ENCODE measurements at places on chromosomes 11 and 22.

DNA sequence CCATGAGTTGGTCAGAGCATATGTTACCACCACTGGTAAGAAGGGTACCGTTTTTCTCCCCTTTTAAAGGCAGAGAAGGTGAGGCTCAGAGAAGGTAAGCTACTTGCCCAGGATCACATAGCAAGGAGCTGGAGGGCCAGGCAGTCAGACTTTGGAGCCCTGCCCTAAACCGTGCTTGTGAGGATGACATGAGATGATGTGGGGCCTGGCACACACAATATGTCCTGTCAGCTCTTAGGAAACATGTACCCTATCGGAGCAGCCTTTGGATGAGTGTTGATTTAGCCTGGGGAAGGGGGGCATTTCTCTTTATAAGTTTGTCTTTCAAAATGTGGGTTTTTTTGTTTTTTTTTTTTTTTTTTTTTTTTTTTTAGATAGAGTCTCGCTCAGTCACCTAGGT, 100.5 kb upstream of the CRYBB3 start:
- DNase-seq: no peak

- DNase-seq: no peak
These were observed 7.5 kb downstream of the HMBS start for GRCh38 chr11:119091966-119092879.

DNA sequence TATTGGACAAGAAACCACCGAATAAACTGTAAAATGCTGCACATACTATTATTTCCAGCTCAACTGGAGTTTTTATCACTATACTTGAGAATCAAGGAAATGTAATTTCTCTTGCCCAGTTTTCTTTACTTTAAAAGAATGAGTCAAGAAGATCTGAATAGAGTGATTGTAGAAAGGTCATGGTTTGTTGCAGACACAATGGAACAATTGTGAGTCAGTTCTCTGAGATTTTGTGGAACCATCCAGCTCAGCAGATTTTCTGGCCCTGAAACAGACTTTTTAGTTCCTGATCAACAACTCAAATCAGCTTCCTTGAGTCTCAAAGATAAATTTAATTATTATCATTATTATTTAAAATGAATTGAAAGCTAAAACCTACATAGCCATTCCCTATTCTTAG, 1.3 kb downstream of the TCN1 start:
- no peak for DNase-seq

GRCh38 chr11:444396-445144, 2.8 kb upstream of the ANO9 start:
- no peak for DNase-seq

DNA sequence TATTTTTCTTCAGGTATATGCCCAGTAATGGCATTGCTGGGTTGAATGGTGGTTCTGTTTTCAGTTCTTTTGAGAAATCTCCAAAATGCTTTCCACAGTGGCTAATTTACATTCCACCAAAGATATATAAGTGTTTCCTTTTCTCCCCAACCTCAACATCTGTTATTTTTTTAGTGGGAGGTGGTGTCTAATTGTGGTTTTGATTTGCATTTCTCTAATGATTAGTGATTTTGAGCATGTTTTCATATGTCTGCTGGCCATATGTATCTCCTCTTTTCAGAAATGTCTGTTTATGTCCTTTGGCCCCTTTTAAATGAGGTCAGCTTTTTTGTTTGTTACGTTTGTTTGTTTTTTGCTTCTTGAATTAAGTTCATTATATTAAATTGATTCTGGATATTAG, 760.2 kb downstream of the KCNA4 start:
- peak; percentile 21 for DNase-seq

DNA sequence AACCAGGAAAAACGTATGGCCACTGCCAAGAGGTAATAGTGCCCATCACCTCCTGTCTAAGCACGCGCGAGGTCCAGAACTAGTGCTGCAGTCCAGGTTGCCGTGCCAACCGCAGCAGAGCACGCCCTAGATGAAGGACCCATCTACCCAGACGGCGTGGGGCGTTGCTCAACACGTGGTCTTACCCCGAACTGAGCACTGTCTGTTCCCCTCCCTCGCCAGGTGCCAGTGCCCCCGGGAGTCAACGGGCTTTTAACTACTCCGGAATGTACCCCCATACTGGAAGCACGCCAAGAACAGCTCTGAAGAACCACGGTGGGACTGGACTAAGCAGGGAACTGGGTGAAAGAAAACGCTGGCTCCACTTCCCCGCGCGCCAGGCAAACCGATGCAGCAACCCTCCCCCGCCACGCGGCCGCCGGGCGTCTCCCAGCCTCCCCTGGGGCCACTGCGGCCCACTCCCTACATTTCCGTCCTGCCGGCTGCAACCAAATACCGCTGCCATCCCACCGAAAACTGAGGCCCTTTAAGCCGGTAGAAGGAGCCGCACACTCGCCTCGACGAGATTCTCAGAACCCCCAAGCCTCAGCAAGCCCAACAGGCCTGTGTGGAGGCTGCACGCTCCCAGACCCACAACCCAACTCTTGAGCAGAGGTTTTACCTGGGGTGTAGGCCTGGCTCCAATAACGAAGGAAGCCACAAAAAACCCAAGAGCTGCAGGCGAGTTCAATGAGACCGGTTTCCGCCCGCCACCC, at the start of gene HSPA8:
TSS of gene HSPA8 (minus strand) at position 734 of the 755 bp plus-strand sequence. CDS start 812 bp downstream, outside the sequence.
- no peak for DNase-seq

DNA sequence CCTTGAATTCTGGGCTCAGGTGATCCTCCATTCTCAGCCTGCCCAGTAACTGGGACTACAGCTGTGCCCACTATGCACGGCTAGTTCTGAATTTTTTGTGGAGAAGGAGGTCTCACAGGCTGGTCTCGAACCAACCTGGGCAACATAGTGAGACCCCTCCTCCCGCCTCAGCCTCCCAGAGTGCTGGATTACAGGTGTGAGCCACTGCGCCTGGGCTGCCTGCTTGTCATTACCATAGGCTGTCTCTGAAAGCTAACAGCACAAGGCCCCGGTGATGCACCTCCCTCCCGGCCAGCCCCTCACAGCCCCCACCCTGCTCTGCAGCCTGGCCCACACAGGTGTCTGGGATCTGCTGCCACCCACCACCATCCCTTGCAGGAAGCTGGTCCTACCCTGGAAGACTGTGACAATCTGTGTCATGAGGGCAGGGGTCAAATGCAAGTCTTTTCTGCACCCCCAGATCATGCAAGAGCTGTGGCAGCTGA, 82.4 kb downstream of the DGCR2 start:
- DNase-seq: no peak

- DNase-seq: no peak
These were observed at the start of gene FOLH1 for GRCh38 chr11:49208006-49208721. Gene FOLH1, minus strand, starts transcription at chr11:49208602. Its CDS starts 193 bp downstream, at chr11:49208409.

GRCh38 chr11:14424096-14424495, 65.1 kb upstream of the RRAS2 start:
- no peak for DNase-seq

GRCh38 chr11:34654483-34655334, 33.8 kb downstream of the EHF start:
- DNase-seq: no peak

DNA sequence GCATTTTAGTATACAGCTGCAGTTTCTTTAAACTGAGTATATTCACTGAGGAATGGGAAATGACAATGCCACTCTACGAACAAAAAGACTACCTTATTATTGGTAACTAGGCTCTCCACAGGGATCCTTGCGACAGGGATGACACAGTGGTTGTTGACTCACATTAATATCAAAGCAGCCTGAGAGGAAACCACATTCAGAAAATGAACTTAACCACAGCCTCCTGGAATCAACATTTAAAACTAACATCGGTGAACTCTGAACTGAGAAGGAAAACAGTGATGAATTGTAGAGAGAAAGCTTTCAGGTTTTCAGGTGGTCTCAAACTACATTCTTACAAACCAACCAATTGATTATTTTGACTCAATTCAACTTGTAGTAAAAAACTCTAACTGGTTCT, 90.3 kb upstream of the MTMR2 start:
- no peak for DNase-seq

- DNase-seq: no peak
These were observed 51.9 kb upstream of the PTPRJ start for GRCh38 chr11:47928426-47928825.

- DNase-seq: no peak
These were observed 33.3 kb downstream of the NUP50 start for GRCh38 chr22:45196926-45197605.

GRCh38 chr11:134761386-134761785, 349.3 kb upstream of the B3GAT1 start:
- no peak for DNase-seq

DNA sequence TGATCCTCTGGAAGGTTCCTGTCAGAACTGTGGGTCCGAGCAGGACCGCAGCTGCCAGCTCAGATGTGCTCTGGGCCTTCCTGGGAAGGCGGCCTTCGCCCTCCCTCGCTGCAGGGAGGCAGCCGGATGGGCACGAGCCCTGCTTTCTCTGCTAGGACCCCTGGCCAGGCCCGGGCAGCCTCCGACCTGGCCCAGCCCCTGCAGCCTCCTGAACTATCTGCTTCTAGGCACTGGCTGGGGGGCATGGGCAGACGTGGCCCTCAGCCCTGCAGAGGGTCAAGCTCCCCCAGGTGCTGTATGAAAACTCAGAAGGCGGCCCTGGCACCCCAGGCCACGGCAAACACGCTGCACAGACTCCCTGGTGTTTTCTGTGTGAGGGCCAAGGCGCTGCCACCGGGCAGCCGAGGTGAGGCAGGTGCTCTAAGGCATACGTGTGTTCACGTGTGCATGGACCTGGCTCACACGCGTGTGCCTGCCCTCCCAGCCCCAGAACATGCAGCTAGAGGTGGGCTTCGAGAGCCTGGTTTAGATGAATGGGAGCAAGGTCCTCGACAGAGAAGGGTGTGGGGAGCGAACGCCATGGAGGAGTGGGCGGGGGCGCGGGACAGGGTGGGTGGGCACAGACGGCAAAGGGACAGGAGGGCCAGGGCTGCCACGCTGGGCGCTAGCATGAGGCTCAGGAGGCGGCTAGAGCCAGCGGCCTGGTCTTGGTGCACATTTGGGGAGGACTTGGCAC, 4.3 kb downstream of the LRFN4 start:
- DNase-seq: no peak

DNA sequence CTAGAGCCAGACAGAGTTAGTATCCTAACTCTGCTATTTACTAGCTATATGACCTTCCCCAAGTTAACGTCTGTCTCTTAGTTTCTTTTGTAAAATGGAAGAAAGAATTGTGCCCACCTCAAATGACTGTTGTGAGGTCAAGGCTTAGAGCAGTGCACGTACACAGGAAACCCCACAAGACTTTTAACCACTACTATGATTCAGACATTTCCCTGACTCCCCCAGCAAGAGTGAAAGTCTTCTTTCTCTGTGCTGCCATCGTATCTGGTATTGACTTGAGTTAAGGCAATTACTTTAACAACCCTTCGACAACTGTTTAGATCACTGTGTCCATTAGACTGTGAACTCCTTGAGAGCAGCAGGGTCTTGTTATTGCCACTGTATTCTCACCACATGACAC, 2.6 kb upstream of the OR52W1 start:
- no peak for DNase-seq

GRCh38 chr11:33013755-33014154, 1.9 kb upstream of the DEPDC7 start:
- DNase-seq: no peak

DNA sequence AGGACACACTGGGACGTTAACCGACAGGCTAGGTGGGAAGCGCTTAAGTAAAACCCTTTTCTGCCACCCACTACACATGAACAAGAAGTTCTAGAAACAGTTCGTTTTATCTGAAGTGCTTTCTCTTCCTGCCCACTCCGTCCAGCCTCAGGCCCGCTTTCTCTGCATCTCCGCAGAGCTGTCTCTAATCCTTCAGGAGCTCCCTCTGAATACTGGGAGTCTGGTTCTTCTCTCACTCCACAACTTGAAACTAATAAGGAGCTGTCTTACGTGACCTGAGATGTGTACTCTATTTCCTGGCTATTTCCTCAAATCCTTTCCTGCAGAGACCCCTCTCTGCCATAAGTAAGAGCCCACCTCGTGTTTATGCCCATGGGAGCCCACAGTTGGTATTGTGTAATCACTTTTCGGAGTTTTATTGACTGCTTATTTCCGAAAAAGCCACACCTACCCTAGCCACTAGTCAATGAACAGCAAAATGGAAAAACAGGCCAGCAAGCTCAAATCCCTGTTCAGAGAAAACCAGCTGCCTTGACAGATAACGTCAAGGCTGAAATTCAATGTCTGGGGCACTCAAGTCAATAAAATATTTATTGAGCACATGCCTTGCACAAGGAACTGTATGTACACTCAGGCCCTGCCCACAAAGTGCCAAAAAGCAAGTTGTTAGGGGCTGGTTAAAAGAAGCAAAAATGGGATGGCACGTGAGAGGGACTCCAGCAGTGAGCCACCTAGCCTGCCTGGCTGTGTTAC, 4.9 kb downstream of the PC start:
- DNase-seq: no peak

DNA sequence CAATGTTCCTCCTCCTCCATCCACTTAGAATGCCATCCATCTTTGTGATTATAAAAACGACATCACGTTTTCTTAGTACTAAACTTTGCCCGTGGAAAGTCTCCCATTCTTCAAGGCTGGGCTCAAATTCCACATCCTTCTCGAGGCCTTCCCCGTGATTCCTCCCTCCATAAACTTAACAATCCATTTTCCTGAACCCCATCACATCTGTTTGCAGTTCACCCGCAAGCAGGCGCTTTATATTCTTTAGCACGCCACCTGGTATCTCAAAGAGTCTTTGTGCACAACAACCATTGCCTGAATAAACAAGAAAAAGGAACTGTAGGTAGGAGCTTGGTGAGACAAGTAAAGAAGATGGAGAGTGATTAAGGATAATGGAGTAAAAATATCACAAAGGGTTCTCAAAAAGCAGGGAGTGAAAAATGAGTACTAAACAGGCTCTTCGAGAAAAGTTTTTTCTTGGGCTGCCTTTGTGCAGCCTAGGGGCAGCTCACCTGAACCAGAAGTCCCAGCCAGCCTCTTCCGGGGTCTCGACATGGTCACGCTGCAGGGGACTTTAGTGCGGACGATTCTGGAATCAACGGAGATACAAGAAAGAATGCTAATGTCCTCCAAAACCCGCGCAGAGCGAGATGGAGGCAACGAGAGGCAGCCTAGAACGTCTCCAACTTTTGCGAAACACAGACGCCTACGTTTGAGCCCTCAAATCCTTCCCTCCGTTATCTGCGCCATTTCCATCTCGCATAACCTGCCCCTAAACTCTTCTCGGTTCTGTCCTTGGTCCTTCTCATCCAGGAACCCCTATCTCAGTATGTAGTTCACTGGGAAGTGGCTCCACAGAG, 585 bp downstream of the THYN1 start:
- no peak for DNase-seq

DNA sequence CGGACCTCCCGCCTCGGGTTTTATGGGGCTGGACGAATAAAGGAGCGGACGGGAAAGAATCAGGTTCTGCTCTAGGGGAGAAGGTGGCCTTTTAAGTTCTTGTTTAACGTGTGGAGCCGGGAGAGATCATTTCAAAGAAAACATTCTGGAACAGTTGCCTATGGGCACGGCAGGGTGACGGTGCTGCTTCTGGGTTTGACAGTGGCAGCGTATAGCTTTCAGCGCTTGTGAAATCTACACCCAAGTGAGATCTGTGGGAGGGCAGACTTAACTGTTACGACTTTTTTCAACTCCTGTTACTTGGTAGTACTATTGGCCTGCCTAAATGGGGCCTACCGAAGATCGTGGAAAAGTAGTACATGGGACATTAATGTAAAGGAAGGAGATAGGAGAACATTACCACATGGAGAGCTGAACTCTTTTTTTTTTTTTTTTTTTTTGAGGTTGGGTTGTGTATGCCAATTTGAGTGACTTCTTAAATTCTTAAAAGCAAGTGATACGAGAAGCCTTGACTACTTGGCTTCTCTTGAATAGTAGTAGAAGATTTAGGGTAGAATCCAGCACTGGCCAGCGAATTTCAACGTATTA, 743 bp downstream of the USP47 start:
- peak; percentile 53 for DNase-seq

Measured in DMS 273 treated with DMSO at 0.1 percent for 48 hours (cell line).